Psoas muscle (tissue), 8 donors: ENCODE measurements at places on chromosomes 1 and 21. TPM values are rescaled to one million over a fixed set of nuclear protein-coding genes. Genes with fewer than 3 reads are reported as not detected.
A peak's percentile ranks its signal among the peaks of the same experiment; 100 is the strongest.

The ROR1 gene
- 2.1 TPM for total RNA-seq

The MMP23B gene
- 0.32 TPM for total RNA-seq

The CNN3 gene
- total RNA-seq: 23.9 TPM

The MATN1 gene
- total RNA-seq: not detected

The CYP2J2 gene
- total RNA-seq: 55.7 TPM

The FAM72D gene
- total RNA-seq: not detected

The A3GALT2 gene
- not detected for total RNA-seq

The C8B gene
- not detected for total RNA-seq

The FMO3 gene
- 0.88 TPM for total RNA-seq

The RAB42 gene
- total RNA-seq: 0.73 TPM

The PLA2G2C gene
- not detected for total RNA-seq

The UMODL1 gene
- total RNA-seq: not detected

The OR2T33 gene
- not detected for total RNA-seq

The ETNK2 gene
- total RNA-seq: 1.7 TPM

The FCER1G gene
- total RNA-seq: 10.0 TPM

DNA sequence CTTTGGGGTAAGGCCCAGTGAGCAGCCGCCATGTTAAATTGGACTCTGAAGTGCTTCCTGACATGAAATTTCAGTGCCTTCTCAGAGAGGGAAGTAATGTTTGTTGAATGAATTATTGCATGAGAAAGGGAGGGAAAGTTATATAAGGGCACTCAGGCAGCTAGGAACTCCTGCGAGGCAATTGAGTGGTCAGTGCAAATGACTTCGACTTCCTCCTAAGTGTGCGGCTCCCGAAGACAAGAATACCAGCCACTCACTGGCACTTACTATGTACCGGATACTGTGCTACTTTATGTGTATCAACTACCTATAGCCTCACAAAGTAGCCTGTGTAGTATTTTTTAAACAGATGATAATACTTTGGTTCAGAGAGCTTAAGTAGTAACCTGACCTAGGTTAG, 52.5 kb downstream of the CNN3 start:
- no peak for DNase-seq

GRCh38 chr1:201570886-201571624, 32.1 kb downstream of the NAV1 start:
- no peak for DNase-seq

- DNase-seq: no peak
Observed at GRCh38 chr1:53362851-53363642, 35.2 kb upstream of the LRP8 start.

DNA sequence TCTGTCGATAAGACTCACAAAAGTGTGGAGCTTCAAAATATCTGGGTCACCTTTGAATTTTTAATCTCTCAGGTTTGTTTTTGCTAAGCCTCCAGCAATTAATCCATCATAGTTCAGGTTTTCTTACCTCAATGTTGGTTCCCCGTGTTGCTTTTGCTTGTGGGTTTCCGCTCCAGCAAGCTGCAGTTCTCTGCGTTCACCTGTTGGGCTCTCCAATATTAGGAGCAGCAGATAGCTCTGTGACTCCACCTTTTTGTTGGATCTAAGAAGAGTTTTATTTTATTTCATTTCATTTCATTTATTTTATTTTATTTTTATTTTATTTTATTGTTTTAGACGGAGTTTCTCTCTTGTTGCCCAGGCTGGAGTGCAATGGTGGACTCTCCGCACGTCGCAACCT, 335.5 kb downstream of the COL11A1 start:
- no peak for DNase-seq

DNA sequence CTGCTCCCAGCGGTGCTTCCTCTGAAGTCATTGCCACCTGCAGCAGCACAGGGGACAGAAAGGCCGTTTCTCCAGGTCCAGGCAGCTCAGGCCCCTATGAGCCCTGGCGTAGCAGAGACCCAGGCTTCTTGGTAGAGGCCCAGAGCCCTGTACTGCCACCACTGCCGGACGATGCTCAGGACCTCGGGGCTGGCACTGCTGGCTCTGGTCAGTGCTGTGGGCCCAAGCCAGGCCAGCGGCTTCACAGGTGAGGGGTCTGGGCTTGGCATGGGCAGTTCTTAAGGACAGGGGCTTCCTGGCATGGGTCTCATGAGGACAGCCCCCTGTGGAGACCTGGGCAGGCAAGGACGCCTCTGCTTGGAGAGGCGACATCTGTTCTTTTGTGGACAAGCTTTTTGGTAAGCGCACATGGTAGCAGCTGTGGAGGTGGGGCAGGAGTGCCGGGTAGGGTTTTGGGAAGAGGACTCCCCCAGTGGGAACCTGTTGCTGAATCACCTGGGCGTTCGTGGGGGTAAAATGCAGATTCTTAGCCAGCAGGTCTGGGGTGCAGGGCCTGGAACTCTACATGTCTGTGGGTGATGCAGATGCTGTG, at the start of gene UMODL1:
TSS of gene UMODL1 (plus strand) at position 172 of the 592 bp plus-strand sequence. CDS start at position 172, 0 bp downstream.
- no peak for DNase-seq

DNA sequence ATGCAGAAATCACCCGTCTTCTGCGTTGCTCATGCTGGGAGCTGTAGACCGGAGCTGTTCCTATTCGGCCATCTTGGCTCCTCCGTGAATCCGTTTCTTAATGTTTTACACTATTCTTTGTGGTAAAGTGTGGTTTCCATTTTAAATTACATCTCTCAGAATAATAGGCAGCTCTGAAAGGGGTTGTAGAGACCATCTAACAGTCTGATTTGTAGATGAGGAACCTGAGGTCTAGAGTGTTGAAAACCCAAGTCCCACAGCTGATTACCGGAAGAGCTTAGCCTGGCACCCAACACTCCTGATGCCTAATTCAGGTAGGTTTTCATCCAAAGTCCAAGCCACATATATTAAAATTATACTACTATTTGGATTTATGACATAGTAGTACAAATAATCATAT, 144.0 kb downstream of the LEPR start:
- DNase-seq: no peak

DNA sequence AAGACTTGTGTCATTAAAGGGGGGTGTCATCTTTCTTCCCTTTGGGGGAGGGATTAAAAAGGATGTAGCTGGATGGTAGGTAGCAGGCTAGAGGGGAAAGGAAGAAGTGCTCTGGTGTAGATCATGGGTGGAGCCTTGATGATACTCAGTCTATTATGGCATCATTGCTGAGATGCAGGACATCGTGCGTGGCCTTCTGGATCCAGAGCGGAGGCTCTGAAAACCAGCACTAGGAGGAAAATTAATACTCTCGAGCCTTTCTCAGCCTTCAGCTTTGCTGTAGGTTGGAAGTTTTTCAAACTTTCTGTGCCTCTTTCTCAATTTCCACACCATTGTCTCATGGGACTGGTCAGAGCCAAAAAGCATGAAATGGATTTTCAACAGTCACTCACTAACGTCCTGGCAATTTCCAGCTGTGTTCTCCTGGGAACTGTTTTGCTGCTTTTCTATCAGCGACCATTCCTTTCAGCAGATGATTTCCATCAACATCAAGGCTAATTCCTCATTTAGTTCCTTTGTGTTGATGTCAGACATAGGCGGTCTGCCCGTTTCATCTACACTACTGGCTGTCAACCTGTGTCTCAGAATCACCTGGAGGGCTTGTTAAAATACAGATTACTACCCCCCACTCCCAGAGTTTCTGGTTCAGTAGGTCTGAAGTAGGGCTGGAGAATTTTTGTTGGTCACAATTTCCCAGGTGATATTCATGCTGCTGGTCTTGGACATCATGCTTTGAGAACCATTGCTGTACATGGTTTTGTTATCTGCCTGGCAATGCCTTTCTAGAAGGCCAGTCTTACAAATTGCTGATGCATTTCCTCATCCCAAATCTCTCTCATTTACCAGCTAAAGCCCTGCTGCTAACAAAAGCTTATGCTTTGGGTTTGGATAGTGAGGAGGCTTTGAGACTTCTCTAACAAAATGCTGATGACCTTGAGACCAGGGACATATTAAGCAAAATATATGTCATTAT, 7.7 kb downstream of the CACNA1E start:
- DNase-seq: no peak

DNA sequence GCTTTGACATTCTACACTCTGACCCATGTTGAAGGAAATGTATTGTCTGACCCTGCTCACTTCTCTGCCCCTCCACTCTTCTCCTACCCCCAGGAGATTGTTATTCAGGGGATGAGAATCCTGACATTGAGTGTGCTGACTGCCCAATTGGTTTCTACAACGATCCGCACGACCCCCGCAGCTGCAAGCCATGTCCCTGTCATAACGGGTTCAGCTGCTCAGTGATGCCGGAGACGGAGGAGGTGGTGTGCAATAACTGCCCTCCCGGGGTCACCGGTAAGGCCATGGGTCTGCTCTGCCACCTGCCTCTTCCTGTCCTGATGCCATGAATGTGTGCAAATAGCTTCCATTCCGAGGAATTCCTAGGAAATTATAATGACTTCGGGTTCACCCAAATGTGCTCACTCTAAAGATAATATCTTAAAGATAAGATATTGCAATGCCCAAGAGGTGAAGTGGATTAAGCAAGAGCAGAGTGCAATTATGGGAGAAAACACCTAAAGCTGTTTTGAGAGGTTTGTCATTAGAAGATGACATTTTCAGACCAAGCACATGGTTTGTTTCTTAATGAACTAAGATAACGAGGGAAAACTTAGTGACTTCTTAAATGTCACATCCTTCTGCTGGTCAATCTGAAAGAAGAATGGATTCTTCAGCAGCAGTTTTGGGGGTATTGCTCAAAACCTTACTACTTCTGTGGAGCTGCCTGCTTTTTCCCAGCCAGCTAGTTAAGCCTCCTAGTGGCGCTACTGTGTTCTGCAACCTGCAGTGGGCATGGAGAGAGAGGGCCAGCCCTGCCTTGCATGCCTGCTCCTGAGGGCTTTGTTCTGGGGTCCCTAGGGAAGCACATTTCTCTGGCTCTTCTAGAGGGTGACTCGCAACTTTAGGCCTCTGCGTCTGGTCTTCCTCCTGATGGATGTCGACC, 41.6 kb downstream of the LAMC2 start:
- DNase-seq: peak; percentile 45

GRCh38 chr1:208105756-208106155, 138.4 kb downstream of the PLXNA2 start:
- DNase-seq: no peak

DNA sequence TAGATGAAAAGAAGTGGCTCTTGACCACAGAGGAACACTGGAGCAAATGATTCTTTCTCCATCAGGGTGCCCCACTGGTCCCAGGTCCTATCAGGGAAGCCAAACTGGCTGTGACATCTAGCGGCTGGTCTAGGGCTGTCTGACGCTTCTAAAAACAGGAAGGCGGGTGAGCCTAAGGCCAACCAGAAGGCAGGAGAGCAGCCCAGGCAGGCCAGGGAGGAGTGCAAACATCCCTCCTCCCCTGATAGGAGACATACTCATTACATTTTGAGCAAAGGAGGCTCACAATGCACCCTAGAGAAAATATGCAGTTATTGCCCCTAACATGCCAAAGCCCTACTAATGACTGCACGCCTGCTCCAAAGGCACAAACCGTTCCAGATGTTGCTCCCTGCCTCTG, 10.4 kb upstream of the FOXE3 start:
- no peak for DNase-seq

GRCh38 chr1:110430366-110430765, 20.6 kb upstream of the PROK1 start:
- no peak for DNase-seq

GRCh38 chr1:103341377-103341880, 184.1 kb upstream of the RNPC3 start:
- DNase-seq: no peak

- DNase-seq: no peak
Observed at GRCh38 chr1:116811321-116811720, 57.1 kb downstream of the CD2 start.

DNA sequence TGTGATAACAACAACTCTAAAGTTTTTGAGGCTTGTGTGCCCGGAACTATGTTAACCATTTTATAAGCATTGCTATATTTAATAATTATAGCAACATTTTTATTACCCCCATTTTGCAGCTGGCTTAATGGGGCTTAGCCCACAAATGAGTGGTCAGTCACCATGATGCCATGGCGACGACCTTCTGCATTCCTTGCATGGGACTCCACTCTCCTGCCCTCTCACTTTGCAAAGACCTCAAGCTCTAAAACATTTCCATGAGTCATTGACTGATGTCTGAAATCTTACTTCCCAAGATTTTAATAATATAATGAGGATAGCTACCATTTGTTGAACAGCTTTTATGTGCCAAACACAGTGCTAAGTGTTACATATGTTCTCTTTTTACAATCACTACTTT, 15.4 kb downstream of the NGF start:
- no peak for DNase-seq

DNA sequence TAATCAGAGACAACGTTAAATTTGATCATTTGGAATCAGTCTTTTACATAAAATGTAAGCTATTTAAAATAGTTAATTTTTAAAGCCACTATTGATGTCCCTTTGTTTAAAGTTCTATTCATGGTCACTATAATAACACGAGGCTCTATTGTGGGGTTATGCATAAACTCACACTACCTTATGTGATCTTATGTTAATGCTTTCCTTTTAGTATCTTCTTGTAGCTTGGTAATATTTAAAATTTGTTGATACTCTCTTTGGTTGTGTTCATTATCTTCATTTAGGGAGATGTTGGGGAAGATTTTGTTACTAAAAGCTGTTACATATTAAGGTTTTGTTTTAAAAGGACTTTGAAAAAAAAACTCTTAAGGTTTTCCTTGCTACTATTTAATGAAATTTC, 1.2 kb downstream of the B3GALT2 start:
- no peak for DNase-seq

- no peak for DNase-seq
Observed at GRCh38 chr1:239123260-239123659, 263.1 kb upstream of the CHRM3 start.

GRCh38 chr1:18066576-18066975, 41.0 kb upstream of the IGSF21 start:
- DNase-seq: no peak

DNA sequence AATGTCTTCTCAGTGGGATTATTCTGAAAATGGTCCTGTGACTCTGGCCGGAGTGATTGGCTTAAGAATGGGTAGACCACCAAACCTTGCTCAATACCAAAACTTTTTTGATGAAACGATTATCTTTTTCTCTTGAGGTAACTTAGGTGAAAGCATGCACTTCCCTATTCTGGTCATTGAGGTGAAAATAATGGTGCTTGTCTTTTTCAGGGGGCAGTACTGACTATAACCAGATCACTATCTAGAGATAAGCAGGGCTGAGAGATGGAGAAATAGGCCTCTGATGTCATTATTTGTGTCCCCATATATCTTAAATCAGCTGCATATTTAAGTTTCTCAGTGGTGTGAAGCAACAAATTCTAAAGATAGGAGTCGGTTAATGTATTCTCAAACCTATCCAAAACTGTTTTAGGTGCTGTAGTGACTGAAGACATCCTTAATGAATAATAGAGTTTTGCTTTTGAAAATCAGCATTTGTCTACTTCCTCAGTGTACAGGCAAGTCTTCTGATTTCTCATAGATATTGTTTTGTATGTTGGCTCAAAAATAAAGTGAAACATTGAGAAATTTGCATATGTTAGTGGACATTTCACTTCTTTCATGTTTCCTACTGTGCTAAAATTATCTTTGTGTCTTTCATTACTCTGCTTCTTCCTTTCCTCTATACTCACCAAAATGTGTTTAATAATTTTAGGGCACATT, 735.3 kb upstream of the ADGRL4 start:
- DNase-seq: no peak

GRCh38 chr1:41615316-41615715, 130.8 kb upstream of the EDN2 start:
- no peak for DNase-seq

GRCh38 chr1:197857477-197857876, 45.0 kb upstream of the C1orf53 start:
- no peak for DNase-seq
